NB4 (cell line): ENCODE measurements at places on chromosomes 5 and 9.

DNA sequence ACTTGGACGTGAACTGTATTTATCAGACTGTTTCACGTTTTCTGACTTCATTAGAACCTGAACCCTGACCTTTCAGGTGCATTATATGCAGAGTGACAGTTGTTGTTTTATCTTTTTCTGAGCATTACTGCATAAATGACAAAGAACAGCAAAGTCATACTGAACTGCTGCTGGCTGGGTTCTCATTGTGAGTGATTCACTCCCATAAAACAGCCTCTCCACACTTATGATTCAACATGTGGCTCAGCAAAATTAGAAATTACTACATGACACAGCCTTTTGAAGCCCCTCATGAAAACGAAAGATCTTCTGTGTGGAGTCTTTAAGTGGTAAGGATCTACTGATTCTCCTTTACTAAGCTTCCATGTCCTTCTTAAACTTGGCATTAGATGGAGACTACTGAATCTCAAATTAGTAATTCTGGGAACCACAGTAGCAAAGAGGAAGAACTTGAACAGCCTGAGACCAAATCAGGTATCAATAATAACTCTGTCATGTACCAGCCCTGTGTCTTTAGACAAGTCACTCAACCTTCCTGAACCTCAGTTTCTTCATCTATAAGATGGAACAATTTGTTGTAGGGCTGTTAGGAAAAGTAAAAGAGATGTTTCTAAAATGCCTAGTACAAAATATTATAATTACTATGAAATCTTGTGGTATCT is 172.3 kb upstream of the GNA14 start:
- DNase-seq: peak; percentile 67

DNA sequence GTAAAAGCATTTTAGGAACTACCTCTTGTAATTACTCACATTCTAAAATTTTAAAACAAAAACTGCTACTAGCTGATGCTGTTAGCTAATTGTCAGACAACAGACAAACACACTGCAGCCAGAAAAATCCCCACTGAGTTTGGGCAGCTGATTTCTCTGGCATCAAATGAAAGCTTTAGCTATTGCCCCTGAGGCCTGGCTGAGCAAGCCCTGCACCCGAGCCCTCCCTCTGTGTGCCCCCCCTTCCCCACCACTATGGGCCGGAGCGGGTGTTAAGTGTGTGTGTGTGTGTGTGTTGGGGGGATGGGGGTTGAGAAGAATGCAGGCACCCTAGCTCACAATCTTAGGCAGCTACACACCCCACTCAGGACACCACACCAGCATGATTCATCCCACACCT is 2.4 kb downstream of the NEUROG1 start:
- DNase-seq: no peak

GRCh38 chr5:52788505-52788821 is 747 bp downstream of the ITGA1 start:
- DNase-seq: no peak

GRCh38 chr9:75161116-75161857 is 73.0 kb downstream of the OSTF1 start:
- no peak for DNase-seq

DNA sequence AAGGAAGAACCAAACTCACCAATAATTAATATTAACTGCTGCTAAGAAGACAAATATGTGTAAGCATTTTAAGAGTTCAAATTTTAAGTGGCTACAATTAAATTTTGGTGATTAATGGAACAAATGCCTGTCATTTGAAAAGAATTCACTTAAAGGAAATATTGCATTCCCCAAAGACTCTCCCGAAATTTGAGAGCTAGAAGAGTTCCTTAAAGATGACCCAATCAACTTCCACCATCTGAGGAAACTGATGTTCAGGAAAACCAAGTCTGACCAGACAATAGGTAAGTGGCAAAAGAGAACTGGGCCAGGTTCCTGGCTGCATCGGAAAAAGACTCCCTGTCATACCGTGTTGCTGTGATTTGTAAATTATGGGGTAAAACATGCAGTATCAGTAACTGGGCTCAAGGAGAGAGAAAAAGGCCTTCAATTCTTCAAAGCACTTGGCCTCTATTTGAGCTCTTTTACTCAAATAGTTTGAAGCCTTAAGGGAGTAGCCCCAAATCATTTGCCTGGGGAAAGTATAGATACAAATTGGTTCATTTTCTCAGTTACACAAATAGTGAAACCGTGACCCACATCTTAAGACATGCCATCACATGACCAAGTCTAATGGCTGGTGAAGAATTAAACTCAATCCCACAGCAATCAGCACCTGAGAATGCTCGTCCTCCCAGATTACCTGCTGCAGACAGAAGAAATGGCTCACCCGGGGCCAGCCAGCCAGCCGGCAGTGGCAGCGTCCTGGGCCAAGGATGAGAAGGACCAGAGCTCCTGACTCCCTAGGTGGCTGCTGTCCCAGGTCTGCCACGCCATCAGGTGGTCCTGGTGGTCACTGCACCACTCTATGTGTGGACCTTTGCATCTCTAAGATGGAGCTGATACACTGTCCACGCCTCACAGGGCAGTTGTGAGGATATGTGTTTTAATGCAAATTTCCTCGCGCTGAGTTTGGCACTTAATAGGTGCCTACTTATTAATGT is 162.9 kb downstream of the TTLL11 start:
- peak; percentile 16 for DNase-seq

GRCh38 chr5:24177821-24178220 is 467.0 kb downstream of the CDH10 start:
- DNase-seq: no peak

- DNase-seq: no peak
Observed at GRCh38 chr5:71569748-71570509, 17.2 kb upstream of the MCCC2 start.

- no peak for DNase-seq
Observed at GRCh38 chr5:158421319-158421718, 562.4 kb upstream of the CLINT1 start.

GRCh38 chr9:2620919-2621721 is 467 bp upstream of the VLDLR start:
- peak; percentile 92 for DNase-seq

GRCh38 chr5:55986931-55987330 is 7.8 kb downstream of the IL6ST start:
- DNase-seq: no peak

DNA sequence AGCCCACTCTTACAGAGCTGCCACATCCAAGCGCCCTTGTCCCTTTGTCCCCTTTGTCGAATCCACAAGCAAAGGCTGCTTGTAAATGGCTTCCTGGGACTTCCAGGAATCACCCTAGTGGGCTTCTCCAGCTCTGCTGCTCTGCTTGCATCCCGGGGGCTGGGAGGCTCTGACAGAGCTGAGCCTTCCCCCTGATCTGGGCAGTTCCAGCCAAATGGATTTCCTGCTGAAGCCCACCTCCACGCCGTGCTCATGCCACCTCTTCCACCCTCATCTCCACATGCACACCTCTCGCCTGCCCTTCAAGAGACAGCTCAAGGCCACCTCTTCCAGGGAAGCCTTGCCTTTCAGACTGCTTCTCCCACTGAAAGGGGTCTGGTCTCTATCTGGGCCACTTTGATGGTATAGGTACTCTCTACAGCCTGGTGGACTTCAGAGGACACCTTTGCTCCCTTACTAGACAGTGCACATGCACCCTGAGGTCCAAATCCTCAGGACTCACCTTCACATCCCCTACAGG is 106.2 kb downstream of the LHFPL2 start:
- no peak for DNase-seq

- no peak for DNase-seq
Observed at GRCh38 chr9:128304971-128305288, 17.3 kb downstream of the TRUB2 start.

- no peak for DNase-seq
Observed at GRCh38 chr9:120970244-120970643, 43.6 kb upstream of the TRAF1 start.

DNA sequence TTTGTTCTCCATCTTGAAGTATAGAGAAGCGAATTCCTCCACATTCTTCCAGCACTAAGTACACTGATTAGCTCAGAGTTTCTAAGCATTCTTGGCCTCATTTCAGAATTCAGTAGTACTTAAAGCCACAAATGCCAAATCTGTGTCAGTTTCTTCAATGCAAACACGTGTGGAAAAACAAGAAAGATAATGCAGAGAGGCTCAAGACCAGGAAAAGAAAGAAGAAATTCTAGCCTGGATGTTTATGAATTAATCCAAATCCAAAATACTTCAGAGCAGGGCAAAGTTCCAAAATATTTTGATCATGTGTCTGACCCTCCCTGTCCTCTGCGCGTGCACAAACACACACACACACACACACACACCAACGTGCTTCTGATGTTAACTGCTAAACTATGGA is 457.6 kb downstream of the SLCO4C1 start:
- no peak for DNase-seq

DNA sequence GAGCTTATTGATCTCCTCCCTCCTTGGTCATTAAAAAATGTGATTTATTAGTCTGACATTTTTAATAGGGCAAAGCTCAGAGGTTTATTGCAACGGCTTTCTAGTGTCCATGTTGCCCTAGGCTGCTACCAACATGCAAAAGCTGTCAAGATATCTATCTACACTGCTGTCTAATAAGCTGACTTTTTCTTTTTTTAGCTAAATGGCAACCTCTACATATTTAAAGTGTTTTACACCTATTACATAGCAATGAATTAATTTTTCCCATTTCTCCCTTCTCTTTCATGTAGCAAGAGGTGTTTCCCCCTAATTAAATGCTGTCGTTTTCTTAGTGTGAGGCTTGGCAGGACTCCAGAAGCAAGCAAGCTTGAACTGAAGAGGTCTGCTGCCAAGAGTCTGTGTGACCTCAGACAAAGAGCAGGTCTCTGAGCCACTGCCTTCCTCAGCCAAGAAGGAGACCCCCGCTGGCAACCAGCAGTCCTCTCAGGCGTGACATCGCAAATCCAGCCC is 79.4 kb downstream of the GAS1 start:
- DNase-seq: no peak

- no peak for DNase-seq
Observed at GRCh38 chr5:52794519-52794918, 6.8 kb downstream of the ITGA1 start.

GRCh38 chr9:6845880-6846279 is 88.1 kb downstream of the KDM4C start:
- no peak for DNase-seq

DNA sequence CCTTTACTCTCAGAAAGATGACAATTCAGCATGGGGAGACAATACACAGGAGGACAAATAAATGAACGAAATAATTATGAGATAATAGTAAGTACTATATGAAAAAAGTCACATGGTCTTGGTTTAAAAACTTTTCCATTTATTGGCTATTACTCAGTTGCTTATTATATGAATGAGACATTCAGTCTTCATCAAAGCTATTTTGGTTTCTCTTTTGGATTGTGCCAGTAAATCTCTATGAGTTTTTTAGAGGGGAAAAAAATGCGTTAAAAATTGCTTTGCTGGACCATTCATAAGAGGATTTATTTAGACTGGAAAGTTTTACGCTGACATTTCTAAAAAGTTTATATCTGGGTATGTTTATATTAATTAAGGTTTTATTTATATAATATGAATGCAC is 137.7 kb downstream of the AOPEP start:
- DNase-seq: no peak

DNA sequence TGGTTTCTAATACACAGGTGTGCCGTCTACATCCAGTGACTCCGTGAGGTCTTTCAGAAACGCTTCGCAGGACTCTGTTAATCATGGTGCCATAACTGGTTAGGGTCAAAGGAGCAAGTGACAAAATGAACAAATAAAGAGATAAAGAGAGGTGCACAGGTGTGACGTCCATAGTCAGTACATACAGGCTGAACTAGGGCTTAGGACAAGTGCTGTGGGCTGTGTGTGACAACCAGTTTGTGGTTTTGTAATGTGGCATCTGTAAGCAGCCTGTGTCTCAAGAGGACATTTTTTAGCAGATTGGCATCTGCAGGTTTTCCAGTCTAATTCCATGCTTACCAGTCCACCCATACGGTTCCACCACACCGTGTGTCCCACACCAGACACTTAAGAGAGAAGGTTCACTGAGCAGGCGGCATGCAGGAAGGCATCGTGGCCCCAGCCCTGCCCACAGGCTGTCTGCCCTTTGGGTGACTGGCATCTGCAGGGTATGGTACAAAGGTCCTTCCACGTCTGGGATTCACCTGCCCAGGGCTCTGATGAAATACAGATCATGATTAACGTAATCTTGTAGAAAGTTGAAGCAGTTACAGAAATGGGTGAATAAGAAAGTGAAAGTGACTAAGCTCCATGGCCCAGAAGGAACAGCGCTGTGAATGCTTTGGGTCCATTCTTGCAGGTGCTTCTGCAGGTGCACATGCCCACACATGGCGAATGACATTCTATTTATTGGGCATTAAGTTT is 26.9 kb downstream of the SRD5A1 start:
- no peak for DNase-seq

- no peak for DNase-seq
Observed at GRCh38 chr5:127978738-127979300, 104.7 kb upstream of the SLC12A2 start.

DNA sequence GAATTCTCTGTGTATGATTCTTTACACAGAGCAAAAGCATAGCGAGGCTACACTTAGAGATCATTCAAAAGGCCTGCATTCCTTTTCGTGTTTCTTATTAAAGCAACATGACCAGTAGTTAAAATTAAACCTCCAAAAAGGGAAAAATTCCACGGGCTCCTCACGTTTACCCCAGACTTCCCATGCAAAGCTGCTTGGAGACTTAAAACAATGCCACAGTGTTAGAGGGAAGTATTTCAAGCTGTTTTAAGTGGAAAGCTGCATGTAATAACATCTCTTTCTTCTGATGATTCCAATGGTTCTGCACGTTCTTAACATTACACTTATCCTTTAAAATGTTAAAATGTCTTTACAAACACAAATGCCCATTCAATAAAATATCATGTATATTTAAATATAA is 405.2 kb downstream of the SEMA5A start:
- DNase-seq: no peak

DNA sequence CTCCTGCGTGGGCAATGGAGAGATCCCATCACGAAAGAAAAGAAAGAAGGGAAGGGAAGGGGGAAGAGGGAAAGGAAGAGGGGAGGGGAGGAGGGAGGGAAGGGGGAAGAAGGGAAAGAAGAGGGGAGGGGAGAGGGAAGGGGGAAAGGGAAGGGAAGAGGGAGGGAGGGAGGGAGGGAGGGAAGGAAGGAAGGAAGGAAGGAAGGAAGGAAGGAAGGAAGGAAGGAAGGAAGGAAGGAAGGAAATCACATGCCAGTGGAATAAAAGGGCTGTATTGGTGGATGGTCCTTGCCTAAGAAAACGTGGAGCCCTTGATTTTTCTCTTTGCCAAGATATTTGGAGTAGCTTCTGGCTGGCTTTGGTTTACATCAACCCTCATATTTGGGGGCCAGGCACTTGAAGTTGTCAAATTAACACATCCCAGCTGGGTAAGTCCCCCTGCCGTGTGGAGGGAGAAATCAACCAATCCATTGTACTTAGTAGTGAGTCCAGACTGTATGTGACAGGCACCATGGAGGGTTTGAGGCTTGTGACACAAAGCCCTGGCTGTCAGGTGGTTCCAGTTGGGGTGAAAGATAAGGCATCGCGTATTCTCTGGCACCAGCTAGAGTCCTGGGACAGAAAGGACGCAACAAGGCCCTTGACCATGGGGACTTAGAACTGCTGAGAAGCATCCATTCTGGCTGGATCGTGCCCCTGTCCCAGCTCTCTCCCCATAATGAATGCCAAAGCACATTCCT is 23.7 kb downstream of the IDNK start:
- no peak for DNase-seq
